ENCODE measurements at places on chromosomes 2 and 18.

DNA sequence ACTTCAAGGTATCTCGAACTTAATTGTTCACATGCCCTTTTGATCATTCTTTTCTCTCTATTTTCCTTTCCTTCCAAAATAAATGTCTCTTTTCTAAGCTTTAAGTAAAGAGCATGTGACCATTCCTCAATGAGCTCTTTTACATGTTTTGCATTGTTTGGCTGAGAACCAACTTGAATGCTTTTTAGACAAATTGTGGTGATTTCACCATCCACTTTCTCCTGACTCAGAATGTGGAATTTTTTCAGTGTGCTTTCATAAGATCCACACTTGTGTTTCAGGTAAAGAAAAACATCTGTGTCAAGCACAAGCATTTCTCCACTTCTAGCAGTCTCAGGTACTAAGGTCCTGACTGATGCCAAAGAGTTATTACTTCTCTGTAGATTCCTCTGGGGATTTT is 10.7 kb downstream of the RBM43 start:
- no peaks in the 10 kb centered on the region for H3K27me3 ChIP-seq
- H3K27ac ChIP-seq: no peak overlapping the region
- no peaks in the 10 kb centered on the region for H3K4me1 ChIP-seq
- peaks cover 47% of the 10 kb centered on the region for H3K36me3 ChIP-seq
- no peak overlapping the region for H3K4me3 ChIP-seq

DNA sequence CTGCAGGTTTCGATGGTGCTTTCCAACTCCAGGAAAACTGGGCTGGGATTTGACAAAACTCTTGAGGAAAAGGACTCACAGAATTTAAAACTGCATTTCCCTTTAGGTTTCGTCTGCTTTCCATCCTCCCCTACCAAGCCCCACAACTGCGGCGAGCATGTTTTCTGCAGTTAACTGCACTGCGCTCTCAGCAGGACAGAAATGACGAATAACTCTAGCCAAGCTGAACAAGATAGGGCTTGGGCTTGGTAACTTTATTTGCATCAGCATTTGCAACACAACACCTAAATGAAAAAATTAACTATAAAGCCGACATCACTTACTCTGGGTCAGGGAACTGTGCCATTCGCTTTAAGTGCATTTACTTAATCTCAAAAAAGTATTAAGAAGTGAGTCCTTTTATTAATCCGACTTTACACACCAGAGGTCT is 669 bp upstream of the PIKFYVE start:
- H3K4me3 ChIP-seq: peak overlapping the region; percentile 85
- H3K27me3 ChIP-seq: no peaks in the 10 kb centered on the region
- peak overlapping the region; percentile 94 for H3K27ac ChIP-seq
- peak; percentile 72 for DNase-seq
- peaks cover 36% of the 10 kb centered on the region for H3K4me1 ChIP-seq
- peaks cover 13% of the 10 kb centered on the region for H3K36me3 ChIP-seq

- H3K27ac ChIP-seq: no peak overlapping the region
- H3K4me1 ChIP-seq: peaks cover 75% of the 10 kb centered on the region
- no peaks in the 10 kb centered on the region for H3K36me3 ChIP-seq
Measured at GRCh38 chr2:8581234-8581561, 100.7 kb upstream of the ID2 start.

DNA sequence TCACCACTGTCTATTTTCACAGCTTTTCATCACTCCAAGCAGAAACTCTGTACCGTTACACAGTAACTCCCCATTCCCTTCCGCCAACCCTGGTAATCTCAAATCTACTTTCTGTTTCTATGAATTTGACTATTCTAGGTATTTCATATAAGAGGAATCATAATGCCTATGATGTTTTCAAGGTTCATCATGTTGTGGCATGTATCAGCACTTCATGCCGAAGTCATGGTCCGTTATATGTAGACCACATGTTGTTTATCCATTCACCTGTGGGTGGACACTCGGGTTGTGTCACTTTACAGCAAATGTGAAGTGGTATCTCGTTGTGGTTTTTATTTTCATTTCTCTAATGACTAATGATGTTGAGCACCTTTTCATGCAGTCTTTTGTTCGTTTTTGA is 21.6 kb downstream of the CPSF3 start:
- DNase-seq: no peak
- H3K27ac ChIP-seq: no peak overlapping the region
- H3K36me3 ChIP-seq: peaks cover 52% of the 10 kb centered on the region
- H3K27me3 ChIP-seq: no peaks in the 10 kb centered on the region
- H3K4me1 ChIP-seq: peaks cover 5% of the 10 kb centered on the region

- DNase-seq: no peak
- no peak overlapping the region for H3K27ac ChIP-seq
- H3K36me3 ChIP-seq: peaks cover 17% of the 10 kb centered on the region
- no peak overlapping the region for H3K4me3 ChIP-seq
Measured at GRCh38 chr2:162293122-162293786, 25.2 kb downstream of the IFIH1 start.

Measured in activated CD8-positive, alpha-beta T cell treated with anti-CD3 and anti-CD28 coated beads, Interleukin-2, amount 10 ng/mL, durations not matched to agents 7 days and 5 days (primary cell).